Stimulated activated CD8-positive, alpha-beta memory T cell treated with anti-CD3 and anti-CD28 coated beads, Interleukin-4, amount 100 ng/mL, for 4 hours (primary cell): ENCODE measurements at places on chromosomes 4 and X.

DNA sequence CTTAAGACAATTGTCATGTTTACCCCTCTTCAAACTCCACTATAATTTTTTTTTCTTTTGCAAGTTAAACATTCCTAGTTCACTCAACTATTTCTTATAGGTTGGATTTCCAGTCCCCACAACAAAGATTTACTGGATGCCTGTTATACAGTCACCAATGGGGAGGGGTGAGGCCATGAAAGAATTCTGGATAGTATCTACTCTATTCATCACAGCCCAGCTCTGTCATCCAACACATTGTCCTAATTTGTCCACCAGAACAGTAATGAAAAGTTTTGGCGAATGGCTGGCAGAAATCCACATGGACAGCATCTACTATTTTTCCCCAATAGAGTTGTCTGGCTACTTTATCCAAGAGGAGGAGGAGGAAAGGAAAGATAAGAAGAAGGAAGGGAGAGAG, 192.7 kb upstream of the S100G start:
- no peak for DNase-seq

- no peak for DNase-seq
Measured at GRCh38 chr4:138910914-138911336, 104.7 kb upstream of the NOCT start.

DNA sequence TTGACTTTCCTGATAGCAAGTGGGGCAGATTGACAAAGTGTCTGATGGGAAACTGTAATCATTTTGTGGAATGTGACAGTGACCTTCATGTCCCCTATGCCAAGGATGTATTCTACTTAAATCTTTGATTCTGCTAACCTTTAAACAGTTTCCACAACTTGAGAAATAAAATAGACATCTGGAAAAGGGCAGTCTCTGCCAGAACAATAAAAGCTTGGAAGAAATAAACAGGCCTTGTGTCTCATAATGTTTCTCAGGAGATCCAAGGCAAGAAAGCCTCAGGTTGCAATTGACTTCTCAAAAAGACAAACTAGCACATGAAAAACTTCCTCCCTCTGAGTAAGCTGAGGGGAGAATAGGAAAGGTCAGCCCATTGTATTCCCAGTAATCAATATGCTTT, 174.9 kb downstream of the FSTL5 start:
- DNase-seq: no peak

DNA sequence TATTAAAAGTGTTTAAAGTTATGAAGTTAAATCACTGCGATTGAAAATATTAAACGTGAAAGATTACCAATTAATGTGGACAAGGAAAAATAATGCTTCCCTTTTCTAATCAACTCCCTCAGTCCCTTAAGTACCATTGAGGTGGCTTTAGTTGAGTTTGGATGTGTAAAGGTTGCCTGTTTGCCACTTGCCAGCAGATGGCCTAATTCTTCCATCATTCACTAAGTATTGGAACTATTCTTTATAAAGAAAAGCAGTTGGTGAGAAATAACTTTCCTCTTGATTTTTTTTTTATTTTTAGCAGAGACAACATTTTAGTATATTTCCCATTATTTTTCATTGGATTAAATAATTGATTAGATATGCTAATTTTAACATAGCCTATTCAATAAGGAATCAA, 295.9 kb upstream of the TACR3 start:
- no peak for DNase-seq

DNA sequence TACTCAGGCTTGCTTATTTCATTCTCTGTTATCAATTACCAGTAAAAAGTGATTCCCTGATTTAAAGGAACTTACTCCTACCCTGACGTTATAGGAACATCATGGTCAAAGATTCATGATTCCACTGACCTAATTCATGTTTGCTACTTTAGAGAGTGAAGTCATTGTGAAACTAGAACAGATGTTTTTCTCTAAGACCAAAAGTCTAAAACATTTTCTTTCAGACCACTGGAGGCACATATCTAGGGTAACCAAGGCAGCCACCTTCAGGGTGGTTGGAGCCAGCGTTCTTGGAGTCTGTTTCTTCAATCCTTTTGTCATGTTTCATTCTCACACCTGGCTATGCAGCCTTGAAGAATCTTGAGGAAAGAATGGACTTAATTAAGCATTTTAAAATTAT, 77.8 kb downstream of the GALNTL6 start:
- DNase-seq: no peak

GRCh38 chr4:120071192-120071795, 4.6 kb upstream of the MAD2L1 start:
- no peak for DNase-seq

GRCh38 chr4:6802025-6802424, 19.5 kb downstream of the KIAA0232 start:
- DNase-seq: no peak

DNA sequence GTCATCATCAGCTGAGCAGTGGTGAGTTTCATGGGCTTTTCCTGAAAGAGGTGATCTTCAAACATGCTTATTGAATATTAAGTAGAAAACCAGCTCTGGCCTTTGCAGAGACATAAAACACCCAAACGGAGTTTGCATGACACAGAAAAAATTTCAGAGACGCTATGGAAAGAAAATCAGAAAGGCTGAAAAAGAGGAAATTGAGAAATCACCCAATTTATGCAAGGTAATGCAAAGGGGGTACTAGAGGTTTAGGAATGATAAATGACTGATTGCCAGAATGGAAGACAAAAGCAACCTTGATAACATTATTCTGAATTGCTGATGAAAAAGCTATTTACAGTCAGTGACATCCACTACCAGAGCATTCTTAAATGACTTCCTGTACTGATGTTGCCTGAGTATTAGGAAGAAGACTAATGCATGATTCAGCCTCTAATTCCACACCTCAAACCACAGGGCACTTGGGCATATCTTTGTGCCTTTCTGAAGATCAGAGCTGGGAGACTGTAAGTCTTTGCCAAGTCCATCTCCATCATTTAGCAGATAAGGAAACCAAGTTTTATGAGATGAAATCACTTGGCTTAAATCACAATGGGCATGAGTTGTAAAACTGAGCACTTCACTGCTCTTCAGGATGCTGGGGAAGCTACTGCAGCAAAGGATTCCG, 565.7 kb downstream of the PPARGC1A start:
- DNase-seq: no peak

DNA sequence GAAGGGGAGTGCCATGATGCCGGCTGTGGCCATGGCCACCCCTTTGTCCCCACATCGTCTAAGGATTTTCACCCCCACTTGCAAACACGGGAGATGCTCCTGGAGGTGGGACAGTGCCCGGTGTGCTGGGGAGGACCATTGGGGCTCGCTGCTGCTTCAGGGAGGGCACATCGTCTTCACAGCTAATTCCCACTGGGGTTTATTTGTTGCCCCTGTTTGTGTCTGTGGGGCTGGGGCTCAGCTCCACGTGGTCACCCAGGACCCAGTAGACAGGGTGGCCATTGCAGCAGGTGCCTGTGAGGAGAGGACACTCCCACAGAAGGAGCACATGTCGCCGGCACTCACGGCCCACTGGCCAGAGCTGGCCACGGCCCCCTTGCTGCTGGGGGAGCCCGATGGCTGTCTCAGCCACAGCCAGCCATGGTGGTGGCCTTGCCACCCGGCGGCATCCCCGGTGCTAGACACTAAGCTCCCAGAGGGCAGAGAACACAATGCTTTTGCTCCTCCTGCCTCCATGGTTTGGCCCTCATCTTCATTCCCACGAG, 27.8 kb upstream of the GRPEL1 start:
- no peak for DNase-seq

- DNase-seq: no peak
Measured at GRCh38 chr4:36026348-36026880, 217.9 kb downstream of the ARAP2 start.

- DNase-seq: no peak
Measured at GRCh38 chr4:110742143-110742542, 119.3 kb upstream of the PITX2 start.

GRCh38 chr4:78899302-78899701, 39.9 kb downstream of the PAQR3 start:
- DNase-seq: no peak

GRCh38 chrX:107107459-107107858, 11.2 kb downstream of the RBM41 start:
- no peak for DNase-seq

- DNase-seq: no peak
Measured at GRCh38 chr4:75344915-75345314, 169.3 kb downstream of the RCHY1 start.

DNA sequence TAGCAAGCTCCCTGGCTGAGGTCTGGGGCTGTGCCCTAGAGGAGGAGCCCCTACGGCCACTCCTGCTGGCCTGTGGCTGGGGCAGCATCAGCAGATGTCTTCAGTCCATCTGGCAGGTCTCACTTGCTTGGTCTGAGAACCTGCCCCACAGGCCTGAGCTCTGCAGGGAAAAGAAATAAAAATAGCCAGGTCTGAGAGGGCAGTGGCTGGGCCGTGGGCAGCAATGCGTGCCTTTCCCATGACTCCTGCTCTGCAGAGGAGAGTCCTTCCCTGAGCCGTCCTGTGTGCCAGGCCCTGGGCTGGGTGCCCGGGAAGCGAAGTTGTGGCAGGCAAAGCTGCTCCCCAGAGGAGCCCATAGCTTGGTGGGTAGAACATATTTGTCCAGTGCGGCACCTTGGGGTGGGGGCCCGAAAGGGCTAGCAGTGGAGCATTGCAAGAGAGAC, 11.3 kb upstream of the KIAA0232 start:
- no peak for DNase-seq

DNA sequence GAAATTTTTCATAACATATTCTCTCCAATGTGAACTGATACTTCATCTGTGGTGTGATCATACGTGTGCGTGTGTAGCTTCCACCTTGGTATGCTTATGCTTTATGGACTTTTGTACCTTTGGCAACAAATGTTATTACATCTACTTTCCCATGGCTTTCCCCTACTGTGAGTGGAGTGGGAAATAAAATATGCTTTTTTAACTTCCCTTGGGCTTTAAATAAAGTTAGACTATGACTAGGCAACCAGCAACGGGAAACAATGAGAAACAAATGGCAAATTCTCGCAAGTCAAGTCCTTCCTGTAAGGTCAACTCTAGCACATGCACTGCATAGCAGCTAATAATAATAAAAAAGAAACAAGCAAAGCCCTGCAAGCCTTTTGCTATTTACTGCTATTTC, 205.0 kb upstream of the PDE5A start:
- DNase-seq: no peak

DNA sequence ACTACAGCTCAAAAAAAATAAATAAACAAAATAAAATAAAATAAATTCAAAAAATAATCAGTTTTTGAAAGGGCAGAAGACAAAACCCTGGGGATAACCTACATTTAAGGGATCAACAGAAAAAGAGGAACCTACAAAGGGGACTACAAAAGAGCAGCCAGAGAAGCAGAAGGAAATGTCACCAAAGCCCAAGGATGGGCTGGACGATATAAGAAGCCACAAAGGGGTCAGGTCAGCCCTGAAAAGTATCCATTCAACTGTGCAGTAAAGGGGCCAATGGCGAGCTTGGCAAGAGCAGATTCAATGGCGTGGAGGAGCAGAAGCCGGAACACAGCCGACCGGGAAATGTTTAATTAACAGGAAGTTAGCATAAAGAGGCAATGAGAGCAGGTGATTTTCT, 16.9 kb downstream of the ACOT9 start:
- no peak for DNase-seq

GRCh38 chr4:73679836-73680235, 59.6 kb upstream of the RASSF6 start:
- no peak for DNase-seq

DNA sequence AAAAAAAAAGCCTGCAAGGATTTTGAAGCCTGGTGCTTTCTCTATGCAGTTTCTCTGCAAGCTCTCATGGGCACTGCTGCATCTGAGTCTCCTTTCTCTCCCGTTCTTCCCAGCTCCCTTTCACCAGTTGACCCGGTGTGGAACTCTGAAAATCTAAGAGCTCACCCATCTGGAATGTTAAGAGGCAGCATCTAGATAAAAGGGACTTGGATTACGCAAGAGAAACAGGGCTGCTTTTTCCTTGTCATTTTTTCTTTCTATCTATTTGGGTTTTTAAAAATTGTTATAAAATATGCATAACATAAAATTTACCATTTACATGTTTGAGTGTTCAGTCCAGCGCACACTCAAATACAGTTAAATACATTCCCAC, 95.2 kb upstream of the RPS6KA3 start:
- no peak for DNase-seq

- DNase-seq: no peak
Measured at GRCh38 chr4:94576210-94576609, 124.5 kb downstream of the PDLIM5 start.

- no peak for DNase-seq
Measured at GRCh38 chr4:151012820-151013219, 2.3 kb downstream of the LRBA start.

GRCh38 chrX:39749728-39750127, 348.0 kb downstream of the BCOR start:
- DNase-seq: no peak

- no peak for DNase-seq
Measured at GRCh38 chrX:8808661-8809060, 7.5 kb upstream of the FAM9A start.

DNA sequence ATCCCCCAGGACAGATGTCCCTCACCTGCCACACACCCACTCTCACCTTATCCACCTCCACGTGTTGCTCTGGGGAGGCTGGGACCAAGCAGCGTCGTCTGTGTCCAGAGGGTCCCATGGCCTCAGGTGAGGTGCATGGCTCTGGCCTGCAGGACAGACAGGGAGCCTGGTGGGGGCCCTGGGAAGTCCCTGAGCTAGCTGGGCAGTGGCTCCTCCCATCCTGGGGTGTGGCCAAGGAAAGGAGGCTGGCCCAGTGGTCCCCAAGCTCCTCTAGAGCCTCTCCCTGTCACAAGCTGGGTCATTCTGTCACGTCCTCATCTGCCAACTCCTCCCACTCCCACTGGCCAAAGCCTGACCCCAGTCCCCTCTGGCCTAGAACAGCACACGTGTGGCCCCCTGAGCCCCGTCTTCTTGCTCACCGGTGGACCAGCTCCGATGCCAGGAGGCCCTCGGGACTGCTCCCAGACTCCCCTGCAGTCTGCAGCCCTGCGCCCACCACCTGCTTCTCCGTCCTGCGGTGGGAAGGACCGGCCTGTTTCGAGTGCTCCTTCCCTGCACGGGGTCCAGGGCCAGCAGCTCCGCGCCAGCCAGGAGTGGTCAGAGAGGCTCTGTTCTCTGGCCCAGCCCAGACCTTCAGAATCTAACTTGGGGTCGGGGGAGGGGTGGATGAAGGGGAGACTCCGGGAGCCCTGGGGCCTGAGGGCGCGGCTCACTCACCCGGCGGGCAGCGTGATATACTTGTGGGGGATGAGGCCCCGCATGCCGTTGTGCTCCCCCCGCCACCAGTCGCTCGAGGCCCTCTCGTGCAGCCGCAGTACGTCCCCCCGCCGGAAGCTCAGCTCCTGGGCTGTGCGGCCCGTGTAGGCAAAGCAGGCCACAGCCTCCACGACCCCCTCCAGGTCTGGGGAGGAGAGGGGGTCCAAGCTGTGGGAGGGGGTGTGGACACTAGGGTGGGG, 4.8 kb downstream of the AVPR2 start:
- DNase-seq: no peak
